Activated CD4-positive, alpha-beta memory T cell treated with anti-CD3 and anti-CD28 coated beads for 36 hours (primary cell): ENCODE measurements at places on chromosomes 11 and 22. TPM values are rescaled to one million over a fixed set of nuclear protein-coding genes. Genes with fewer than 3 reads are reported as not detected.
A peak's percentile ranks its signal among the peaks of the same experiment; 100 is the strongest.

DNA sequence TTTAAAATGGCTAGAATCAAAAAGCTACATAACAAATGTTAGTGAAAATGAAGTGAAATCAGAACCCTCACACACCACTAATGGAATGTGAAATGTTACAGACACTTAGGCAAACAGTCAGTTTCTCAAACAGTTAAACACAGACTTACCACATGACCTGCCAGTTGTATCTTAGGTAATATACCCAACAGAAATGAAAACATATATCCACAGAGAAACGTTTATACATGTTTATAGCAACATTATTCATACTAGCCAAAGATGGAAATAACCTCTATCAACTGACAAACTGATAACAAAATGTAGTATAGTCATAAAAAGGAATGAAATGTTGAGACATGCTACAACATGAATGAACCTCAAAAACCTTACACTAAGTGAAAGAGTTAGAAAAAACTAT is 131.5 kb upstream of the TRPC6 start:
- no peaks in the 10 kb centered on the region for H3K27me3 ChIP-seq
- no peaks in the 10 kb centered on the region for H3K4me1 ChIP-seq
- no peak for DNase-seq
- no peaks in the 10 kb centered on the region for H3K36me3 ChIP-seq
- no peak overlapping the region for H3K27ac ChIP-seq
- no peak overlapping the region for H3K4me3 ChIP-seq

DNA sequence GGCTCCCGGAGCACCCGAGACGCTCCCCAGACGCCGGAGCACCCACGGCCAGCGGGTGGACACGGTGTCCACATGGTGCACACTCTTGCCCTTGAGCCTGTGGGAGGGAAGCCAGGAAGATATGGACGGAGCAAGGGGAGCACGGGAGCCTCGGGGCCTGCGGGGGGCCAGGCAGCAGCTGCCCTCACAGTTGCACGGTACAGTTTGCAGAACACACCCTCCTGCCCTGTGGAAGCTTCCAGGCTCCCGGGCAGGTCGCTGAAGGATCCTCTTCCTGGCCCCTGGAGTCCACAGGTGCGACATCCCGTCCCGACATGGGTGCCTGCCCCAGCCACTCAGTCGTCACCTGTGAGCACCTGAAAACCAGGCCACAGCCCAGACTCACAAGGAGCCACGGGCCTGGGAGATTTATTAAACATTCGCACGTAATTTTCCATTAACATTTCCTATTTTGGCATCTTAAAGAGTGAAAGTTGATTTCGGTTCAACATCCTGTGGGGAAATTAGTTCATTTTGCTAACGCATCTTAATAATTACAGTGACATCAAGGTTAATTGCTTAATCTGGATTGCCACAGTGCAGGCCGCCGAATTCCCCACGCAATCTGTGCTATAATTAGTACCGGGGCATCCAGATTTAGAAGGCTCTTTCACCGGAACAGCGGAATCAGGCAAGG is 253.3 kb downstream of the BRD1 start:
- no peak overlapping the region for H3K4me3 ChIP-seq
- no peaks in the 10 kb centered on the region for H3K4me1 ChIP-seq
- no peaks in the 10 kb centered on the region for H3K36me3 ChIP-seq
- H3K27me3 ChIP-seq: no peaks in the 10 kb centered on the region
- DNase-seq: no peak

DNA sequence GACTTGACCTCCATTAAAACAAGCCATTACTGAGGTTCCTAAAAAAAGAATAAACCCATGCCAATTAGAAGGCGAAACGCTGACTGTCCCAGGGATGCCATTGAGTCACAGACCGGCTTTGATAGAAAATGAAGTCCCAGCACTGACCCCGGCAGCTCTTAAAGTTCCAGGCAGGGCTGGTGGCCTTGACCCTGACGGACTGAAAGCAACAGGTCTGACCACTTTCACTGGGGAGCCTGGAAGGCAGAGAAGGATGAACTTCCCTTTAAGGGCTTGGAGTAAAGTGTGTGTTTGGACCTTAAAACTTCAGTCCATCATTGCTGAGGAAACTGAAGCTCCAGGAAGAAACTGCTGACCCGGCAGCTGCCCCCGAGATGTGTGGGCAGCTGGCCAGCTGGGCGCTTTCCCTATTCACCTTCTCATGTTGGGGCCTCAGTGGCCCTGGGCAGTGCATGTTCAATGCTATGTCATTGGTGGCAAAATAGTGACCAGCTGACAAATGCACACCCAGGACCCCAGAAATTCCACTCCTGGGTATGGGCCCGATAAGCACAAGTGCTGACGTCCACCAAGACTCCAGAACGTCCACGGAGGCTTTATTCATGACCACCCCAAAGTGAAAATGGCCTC is 18.9 kb upstream of the EFCAB6 start:
- H3K4me3 ChIP-seq: no peak overlapping the region
- no peaks in the 10 kb centered on the region for H3K4me1 ChIP-seq
- no peak for DNase-seq
- no peak overlapping the region for H3K27ac ChIP-seq
- peaks cover 12% of the 10 kb centered on the region for H3K27me3 ChIP-seq

GRCh38 chr11:76892306-76892705 is 31.6 kb downstream of the ACER3 start:
- H3K4me3 ChIP-seq: no peak overlapping the region
- H3K27me3 ChIP-seq: no peaks in the 10 kb centered on the region
- no peak for DNase-seq
- no peaks in the 10 kb centered on the region for H3K36me3 ChIP-seq
- H3K27ac ChIP-seq: no peak overlapping the region
- H3K4me1 ChIP-seq: no peaks in the 10 kb centered on the region

DNA sequence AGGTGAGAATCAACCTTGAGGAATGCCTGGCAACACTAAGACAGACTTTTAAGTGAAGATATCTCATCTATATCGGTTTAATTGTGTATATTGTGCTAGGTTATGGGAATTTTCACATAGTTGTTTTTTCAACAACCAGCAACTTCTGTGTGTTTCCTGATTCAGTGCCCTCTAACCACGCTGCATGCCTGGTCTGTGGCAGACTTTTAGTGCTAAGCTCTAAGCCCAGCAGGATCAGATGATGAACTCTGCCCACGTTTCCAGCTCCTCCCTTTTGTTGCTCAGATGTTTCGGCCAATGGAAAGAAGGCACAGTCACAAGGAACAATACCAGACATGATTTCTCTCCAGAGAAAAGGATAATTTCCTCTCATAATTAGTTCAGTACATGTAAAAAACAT is 1.4 kb upstream of the VWA5A start:
- H3K4me3 ChIP-seq: no peak overlapping the region
- peaks cover 2% of the 10 kb centered on the region for H3K27me3 ChIP-seq
- H3K4me1 ChIP-seq: peaks cover 15% of the 10 kb centered on the region
- peaks cover 3% of the 10 kb centered on the region for H3K36me3 ChIP-seq
- no peak for DNase-seq

DNA sequence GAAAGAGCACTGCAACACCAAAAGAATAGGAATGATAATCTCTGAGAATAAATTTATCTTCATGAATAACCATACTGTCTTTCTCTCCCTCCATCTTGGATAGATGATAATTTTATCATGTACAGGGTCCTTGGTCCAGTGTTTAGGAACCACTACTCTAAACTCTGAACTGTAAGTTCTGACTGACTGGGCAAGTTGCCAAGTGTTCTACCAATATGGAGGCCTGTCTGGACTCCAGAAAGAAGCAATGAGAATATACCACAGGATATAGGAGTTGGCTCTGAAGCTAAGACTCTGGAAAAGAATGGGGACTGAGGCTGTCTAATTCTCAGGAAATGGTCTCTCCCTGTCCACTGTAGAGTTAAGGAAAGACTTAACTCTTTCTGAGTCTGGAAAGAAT is 1.5 kb downstream of the FHIP1B start:
- DNase-seq: no peak
- H3K27me3 ChIP-seq: no peaks in the 10 kb centered on the region
- H3K4me3 ChIP-seq: peak overlapping the region; percentile 25
- H3K4me1 ChIP-seq: peaks cover 41% of the 10 kb centered on the region
- peaks cover 3% of the 10 kb centered on the region for H3K36me3 ChIP-seq

GRCh38 chr11:4684631-4685285 is 12.9 kb downstream of the OR51E2 start:
- H3K36me3 ChIP-seq: no peaks in the 10 kb centered on the region
- no peaks in the 10 kb centered on the region for H3K4me1 ChIP-seq
- H3K27me3 ChIP-seq: peaks cover 3% of the 10 kb centered on the region

DNA sequence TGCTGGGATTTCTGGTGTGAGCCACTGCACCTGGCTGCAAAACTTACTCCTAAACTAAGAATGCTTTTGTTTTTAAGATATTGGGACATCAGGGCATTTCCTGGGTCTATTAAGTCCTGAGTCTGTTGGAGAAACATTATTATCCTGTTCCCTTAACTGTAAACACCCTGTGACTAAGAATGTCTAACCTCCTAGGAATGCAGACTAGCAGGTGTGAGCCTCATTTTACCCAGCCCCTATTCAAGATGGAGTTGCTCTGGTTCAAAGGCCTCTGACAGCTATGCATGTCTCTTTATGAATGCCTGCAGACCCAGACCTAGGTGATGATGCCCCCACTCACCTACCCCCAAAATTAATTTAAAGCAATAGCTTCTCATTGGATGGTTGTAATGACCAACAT is 46.2 kb downstream of the DEPDC5 start:
- H3K27me3 ChIP-seq: no peaks in the 10 kb centered on the region
- no peak for DNase-seq

GRCh38 chr11:132632641-132633124 is 899.6 kb downstream of the OPCML start:
- H3K27ac ChIP-seq: no peak overlapping the region
- H3K4me3 ChIP-seq: no peak overlapping the region
- H3K4me1 ChIP-seq: no peaks in the 10 kb centered on the region
- no peaks in the 10 kb centered on the region for H3K36me3 ChIP-seq
- DNase-seq: no peak
- H3K27me3 ChIP-seq: no peaks in the 10 kb centered on the region

GRCh38 chr22:35663371-35663770 is 15.1 kb downstream of the APOL6 start:
- H3K36me3 ChIP-seq: peaks cover 68% of the 10 kb centered on the region
- H3K27me3 ChIP-seq: no peaks in the 10 kb centered on the region
- peaks cover 56% of the 10 kb centered on the region for H3K4me1 ChIP-seq
- H3K27ac ChIP-seq: peak overlapping the region; percentile 81
- peak overlapping the region; percentile 45 for H3K4me3 ChIP-seq

DNA sequence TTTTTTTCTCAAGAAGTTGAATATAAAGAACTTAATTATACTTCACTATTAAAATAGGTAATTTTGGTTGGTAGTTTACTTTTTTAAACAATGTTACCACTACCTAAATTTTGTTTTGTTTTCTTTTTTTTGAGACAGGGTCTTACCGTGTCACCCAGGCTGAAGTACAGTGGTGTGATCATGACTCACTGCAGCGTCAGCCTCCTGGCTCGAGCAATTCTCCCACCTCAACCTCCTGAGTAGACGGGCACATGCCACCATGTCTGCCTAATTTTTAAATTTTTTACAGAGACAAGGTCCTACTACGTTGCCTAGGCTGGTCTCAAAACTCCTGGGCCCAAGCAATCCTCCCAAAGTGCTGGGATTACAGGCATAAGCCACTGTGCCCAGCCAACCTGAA is 17.6 kb downstream of the SPCS2 start:
- H3K36me3 ChIP-seq: peaks cover 28% of the 10 kb centered on the region
- no peak for DNase-seq
- H3K4me3 ChIP-seq: no peak overlapping the region
- H3K27ac ChIP-seq: no peak overlapping the region
- peaks cover 15% of the 10 kb centered on the region for H3K4me1 ChIP-seq

DNA sequence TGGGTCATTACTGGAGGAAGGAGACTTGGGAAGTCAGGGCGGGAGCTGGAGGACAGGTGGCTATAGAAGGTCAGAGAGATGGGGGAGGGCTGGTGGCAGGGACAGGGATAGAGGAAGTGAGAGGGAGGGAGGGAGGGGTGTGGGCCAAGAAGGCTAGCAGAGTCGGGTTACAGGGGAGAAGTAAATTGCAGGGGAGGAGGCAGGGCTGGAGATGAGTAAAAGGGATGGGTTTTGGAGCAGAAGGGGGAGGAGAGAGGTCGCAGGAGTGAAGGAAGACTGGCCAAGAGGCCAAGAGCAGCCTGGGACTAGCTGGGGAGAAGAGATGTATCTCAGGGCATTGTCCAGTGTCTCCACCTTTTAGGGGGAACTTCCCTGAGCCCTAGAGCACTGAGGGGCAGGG is 33.0 kb downstream of the LRRC10B start:
- no peak for DNase-seq
- no peak overlapping the region for H3K4me3 ChIP-seq
- H3K27ac ChIP-seq: no peak overlapping the region
- peaks cover 19% of the 10 kb centered on the region for H3K27me3 ChIP-seq

GRCh38 chr11:70912226-70912840 is 340.0 kb downstream of the SHANK2 start:
- H3K36me3 ChIP-seq: no peaks in the 10 kb centered on the region
- H3K4me1 ChIP-seq: no peaks in the 10 kb centered on the region
- H3K4me3 ChIP-seq: no peak overlapping the region
- no peak overlapping the region for H3K27ac ChIP-seq
- peak; percentile 24 for DNase-seq
- peaks cover 10% of the 10 kb centered on the region for H3K27me3 ChIP-seq

DNA sequence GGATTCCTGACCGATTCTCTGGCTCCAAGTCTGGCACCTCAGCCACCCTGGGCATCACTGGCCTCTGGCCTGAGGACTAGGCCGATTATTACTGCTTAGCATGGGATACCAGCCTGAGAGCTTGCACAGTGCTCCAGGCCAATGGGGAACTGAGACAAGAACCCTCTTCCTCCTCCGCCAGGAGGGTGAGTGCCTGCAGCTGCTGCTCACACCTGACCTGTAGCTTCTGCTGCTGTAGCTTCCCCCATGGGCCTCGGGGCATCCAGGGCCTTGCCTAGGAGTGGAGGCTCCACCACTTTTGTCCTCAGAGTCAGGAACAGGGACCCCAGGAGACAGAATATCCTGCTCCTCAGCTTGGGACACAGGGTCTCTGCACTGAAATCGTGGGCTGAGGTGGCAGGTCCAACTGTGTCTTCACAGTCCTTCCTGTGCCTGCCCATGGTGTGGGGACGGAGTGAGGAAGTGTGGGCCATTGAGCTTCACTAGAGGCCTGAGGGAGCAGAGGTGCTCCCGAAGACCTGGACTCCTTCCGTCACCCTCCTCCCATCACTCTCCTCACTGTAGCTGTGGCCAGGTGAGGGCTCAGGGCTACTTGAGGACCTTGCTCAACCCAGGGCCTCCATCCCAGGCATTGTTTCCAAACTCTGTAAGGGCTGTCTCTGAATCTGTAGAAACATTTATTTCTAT is 103.8 kb downstream of the ZNF280B start:
- peaks cover 12% of the 10 kb centered on the region for H3K27me3 ChIP-seq
- no peaks in the 10 kb centered on the region for H3K36me3 ChIP-seq

Gene PHF21B
- total RNA-seq: not detected

Gene FAM227A
- 0.36 TPM for total RNA-seq

Gene MPZL3
- 49.0 TPM for total RNA-seq

Gene KRTAP5-1
- not detected for total RNA-seq
